ENCODE measurements at places on chromosomes 16 and 17.

- no peak for DNase-seq
These were observed 2.1 kb upstream of the RAC3 start for GRCh38 chr17:82029391-82029790.

GRCh38 chr17:67747681-67748235, 30.0 kb downstream of the NOL11 start:
- no peak for DNase-seq

- DNase-seq = no peak
These were observed 2.0 kb upstream of the SPAG7 start for GRCh38 chr17:4969551-4970173.

DNA sequence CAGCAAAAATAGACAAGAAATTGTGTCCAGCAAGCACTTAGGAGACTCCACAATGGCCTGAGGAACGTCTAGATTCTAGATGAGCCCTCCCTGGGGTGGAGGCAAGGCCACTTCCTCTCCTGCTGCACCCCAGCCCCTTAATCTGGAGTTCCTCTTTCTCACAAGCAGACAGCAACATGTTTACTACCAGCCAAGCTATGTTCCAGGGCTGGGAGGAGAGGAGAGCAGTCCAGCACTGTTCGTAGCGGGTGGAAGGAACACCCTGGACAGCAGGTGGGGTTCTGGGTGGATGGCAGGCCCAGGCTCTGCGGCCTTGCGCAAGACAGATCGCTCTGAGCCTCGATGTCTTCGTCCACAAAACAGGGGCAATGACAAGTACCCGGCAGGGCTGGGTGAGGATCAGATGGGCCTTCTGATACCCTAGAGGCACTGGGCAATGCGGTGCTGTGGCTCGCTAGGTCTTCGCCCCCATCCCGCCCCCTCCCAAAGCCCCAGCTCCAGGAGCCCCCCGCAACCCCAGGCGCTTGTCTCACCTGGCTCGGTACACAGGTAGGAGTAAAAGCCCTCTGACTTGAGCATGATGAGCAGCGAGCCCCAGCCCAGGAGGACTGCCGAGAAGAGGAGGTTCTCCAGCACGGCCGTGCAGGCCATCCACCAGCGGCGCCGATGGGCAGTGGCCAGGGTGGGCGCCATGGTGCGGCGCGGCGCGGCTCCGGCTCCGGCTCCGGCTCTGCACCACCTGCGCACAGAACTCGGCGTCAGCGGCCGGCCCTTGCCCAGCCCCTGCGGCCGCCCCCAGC, 1.3 kb downstream of the SLC43A2 start:
- no peak for DNase-seq

GRCh38 chr17:17937201-17937853, 34.9 kb downstream of the TOM1L2 start:
- no peak for DNase-seq

Data from activated gamma-delta T cell (primary cell).